AG04450 (cell line): ENCODE measurements at places on chromosomes 7 and 10.

- DNase-seq: no peak
Measured at GRCh38 chr7:118312966-118313365, 88.5 kb downstream of the ANKRD7 start.

DNA sequence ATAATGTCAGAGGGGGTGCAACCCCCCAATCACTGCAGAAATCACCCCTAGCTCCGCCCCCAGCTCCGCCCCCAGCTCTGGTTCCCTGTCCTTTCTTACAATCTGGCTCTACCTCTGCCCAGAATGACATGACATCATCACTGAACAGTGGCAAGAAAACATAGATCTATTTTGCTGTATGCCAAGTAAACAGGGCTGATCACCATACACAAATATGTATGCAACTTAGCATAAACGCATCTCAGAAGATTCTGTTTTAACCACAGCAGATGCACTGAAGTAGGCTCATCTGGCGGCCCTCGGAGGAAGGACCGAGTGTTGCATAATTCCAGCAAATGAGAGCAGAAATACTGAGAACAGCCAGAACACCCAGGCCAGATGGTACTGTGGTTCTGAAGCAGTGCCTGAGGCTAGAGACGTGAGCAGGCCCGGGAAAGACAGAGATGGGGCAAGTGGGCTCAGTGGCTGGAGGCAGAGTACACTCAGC, 293.3 kb upstream of the KLF14 start:
- no peak for DNase-seq

DNA sequence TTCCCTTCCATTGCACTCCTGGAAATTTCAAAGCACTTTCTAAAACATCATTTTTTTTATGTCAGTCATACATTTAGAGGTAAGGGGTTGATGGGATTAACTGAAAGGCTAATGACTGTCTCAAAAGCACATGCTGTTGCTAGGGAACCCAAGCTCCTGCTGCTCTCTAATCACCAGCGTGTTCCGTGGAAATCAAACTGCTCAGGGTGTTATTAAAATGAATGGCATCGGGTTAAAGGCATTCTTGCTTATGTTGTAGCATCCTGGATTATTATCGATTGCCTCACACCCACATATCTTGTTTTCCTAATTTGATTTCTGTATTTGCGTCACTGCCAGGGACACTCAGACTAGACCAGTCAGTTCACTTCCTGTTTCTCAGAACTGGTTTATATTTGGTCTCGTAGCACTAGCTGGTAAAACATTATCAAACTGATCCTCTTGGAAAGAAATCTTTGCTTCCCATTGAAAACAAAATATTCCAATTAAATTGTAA, 216.5 kb upstream of the MKLN1 start:
- DNase-seq: no peak

- no peak for DNase-seq
Measured at GRCh38 chr10:3780021-3780770, 4.8 kb downstream of the KLF6 start.

DNA sequence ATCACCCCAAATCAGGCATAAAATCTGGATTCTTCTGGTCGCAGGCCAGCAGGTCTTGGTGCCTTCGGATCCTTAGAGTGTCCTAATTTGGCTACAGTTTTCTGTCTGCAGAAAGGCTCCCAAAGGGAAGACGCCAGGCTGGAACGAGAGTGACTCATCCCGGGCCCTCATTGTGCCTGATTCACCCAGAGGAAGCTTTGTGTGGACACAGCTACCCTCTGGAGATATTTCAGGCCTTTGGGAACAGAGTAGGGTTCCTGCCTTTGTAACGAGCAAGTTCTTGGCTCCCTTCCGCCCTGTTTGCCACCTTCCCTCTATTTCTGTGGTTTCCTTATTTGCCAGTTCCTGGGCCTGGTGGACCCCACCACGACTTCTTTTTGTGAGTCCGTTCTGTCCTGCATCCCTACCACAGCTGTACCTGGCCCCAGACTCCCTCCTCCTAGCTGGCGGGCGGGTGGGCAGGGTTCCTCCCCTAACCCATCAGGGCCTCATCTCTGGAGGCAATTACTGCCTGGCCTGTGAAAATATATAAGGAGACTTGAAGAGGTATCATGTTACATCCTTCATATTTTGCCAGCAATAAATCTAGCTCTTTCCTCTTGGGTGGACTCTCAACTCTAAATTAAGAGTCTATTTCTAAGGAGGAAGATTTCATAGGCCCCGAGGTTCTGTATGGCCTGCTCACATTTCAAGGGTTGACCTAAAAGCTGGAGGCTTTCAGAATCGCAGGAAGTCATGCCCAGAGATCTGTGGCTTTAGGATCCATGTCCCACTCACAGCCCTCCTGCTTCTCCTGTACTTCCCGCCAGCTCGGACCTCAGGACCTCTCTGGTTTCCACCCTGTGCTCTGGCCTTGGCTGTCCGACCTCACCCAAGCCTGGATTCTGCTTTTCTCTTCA, 219.2 kb upstream of the ZNF32 start:
- DNase-seq: no peak

- no peak for DNase-seq
Measured at GRCh38 chr7:126840869-126841268, 411.9 kb downstream of the GRM8 start.

- no peak for DNase-seq
Measured at GRCh38 chr10:48476279-48476982, 128.4 kb downstream of the ARHGAP22 start.

DNA sequence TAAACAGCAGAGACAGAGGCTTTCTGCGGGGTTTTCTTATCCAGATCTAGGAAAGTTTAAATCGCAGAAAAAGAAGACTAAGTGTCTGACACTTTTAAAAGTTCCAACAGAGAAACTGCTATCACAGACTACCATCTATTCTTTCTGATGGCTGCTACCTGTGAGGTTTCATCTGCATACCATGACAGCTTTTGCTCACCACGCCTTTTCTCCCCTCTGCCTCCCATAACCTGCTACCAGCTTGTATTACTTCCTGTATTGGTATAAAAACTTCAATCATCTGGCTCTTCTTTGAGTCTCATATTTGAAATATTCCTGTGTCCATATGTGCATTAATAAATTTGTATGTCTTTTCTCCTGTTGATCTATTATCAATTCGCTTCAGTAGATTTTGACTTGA, 34.1 kb upstream of the RTKN2 start:
- DNase-seq: no peak

GRCh38 chr7:114787556-114787955, 134.3 kb upstream of the MDFIC start:
- no peak for DNase-seq

DNA sequence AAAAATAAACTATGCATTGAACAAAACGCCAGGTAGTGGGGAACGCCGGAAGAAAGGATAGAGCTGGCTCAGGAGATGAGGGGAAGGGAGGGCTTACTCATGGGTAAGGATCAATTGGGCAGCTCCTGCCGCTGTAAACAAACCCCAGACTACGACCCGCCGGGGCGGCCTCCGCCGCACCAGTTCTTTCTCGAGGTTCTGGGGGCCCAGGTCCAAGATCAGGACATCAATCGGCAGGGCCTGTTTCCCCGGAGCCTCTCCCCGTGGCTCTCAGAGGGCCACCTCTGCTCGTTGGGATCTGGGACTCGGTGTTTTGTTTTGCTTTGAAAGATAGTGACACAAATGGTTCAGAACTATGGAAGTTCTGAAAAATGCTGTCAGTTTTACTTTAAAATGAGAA, 140.4 kb downstream of the ELFN1 start:
- no peak for DNase-seq
